Stimulated activated CD4-positive, alpha-beta T cell treated with anti-CD3 and anti-CD28 coated beads, Interleukin-2, amount 100 ng/mL, for 4 hours (primary cell): ENCODE measurements at places on chromosomes 13 and 19.

DNA sequence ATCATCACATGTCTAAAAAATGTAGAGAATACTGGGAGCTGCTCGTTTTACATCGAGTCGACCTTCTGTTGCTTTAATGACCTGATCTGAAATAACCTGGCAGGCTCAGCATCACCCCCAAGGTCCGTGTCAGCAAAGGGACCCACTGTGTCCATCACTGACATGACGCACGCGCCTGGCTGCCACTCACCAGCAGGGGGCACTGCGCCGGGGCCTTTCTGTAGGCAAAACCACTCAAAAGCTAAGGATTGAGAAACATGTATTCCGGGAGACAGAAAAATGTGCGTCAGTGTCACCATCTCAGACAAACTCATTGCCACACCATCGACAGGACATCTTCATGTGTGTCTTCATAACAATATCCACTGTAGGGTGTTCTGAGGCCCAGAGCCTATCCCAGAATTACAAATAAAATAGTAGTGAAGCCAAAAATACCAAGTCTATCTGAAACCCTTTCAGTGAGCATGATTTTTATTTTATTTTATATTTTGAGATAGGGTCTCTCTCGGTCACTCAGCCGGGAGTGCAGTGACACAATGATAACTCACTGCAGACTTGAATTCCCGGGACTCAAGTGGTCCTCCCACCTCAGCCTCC lies 130.3 kb upstream of the LSM14A start:
- peak; percentile 50 for DNase-seq

- no peak for DNase-seq
Measured at GRCh38 chr13:24276861-24277260, 32.5 kb upstream of the C1QTNF9 start.

GRCh38 chr19:1424192-1424955 lies 13.8 kb upstream of the RPS15 start:
- DNase-seq = no peak

- DNase-seq = no peak
Measured at GRCh38 chr13:32261567-32261966, 53.6 kb downstream of the ZAR1L start.

- DNase-seq = no peak
Measured at GRCh38 chr13:30037766-30038165, 187.3 kb upstream of the UBL3 start.

DNA sequence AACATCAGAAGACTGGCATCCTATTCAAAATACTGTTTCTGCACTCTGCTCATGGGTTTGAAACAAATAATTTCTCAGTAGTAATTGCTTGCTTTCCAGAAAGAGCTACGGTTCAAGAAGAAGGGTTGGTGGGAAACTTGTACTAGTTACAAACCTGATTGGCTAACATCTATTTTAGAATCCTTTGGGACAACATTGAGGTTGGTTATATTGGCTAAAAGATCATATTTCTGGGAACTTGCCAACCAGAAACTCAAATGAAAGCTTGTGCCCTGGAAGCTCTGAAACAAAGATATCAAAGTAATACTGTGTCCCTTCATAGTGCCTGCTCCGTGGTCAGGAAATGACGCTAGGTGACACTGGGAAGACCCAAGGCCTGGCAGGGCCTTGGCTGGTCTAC lies 141.7 kb downstream of the LACC1 start:
- DNase-seq = no peak

DNA sequence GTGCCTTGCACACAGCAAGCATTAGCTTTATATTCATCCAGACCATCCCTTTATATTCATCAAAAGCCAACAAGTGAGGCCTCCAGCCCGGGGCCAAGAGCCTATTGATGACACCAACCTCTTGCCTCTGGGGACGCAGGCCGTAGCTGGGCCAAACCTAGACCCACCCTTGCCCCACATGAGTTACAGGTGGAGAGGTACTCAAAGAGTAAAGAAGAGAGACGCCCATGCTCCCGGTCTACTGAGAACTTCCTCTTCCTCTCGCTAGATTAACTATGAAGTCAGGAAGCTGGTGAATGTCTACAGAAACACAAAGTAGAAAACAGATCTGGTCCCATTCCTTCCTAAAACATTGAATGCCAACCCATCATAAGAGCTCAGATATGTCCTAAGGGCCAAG lies 3.8 kb upstream of the MLNR start:
- no peak for DNase-seq
